ENCODE measurements at places on chromosomes 7 and 10.

DNA sequence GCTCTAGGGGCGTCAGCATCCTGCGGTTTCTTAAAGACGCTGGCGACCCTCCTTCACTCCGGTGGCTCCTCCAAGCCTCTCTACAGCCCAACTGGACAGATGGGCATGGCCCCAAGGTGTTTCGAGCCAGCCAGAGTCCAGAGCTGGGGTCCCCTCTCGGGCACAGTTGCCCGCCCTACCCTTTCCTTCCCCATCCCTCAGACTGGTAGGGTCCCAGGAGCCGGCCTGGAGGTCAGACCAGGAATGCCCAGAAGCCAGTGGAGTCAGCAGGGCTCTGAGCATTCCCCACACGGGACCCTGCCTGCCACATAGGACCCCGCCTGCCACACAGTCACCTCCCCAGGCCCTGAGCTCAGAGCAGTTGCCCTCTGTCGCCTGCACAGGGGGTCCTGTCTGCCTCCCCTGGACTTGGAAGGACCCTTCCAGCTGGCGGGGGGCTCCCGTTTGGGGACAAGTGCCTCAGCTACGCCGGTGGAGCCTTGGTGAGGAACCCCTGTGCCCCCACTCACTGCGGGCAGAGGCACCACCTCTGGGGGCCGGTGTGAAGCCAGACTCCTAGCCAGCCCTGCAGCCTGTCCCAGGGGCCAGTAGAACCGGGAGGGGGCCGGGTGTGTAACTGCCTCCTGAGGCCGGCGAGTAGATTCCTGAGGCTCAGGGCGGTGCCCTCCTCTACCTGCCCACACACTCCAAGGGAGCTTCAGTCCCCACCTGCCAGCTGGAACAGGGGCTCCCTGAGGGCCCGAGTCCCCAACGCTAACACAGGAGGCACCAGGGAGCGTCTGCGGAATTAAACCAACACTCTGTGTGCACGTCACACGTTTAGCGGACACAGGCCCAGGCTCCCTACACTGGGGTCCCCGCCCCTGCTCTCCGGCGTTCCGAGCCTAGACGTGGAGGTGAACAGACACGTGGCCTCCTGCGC, 19.4 kb upstream of the PDGFA start:
- H3K4me1 ChIP-seq, result no peaks in the 10 kb centered on the region
- no peaks in the 10 kb centered on the region for H3K27me3 ChIP-seq
- H3K27ac ChIP-seq, result no peak overlapping the region
- no peak for DNase-seq

DNA sequence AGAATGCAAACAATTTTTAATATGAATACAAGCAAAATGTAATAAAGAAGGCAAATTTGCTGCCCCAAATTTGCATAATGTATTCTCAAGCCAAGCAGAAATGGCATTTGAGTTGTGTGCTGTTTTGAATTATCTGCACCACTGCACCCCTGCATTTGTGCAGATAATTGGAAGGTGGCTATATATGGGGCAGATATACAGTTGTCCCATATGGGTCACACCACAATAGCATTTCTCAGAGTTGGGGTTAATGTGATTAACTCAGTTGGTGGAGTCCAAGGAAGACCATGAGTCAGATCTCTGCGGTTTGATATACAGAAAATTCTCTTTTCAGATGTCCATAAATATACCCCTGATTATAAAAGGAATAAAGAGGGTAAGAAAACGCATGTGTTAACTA, 68.9 kb upstream of the EXOC4 start:
- H3K27me3 ChIP-seq, result no peaks in the 10 kb centered on the region
- DNase-seq, result no peak
- H3K36me3 ChIP-seq, result no peaks in the 10 kb centered on the region
- H3K4me3 ChIP-seq, result no peak overlapping the region
- no peak overlapping the region for H3K27ac ChIP-seq

DNA sequence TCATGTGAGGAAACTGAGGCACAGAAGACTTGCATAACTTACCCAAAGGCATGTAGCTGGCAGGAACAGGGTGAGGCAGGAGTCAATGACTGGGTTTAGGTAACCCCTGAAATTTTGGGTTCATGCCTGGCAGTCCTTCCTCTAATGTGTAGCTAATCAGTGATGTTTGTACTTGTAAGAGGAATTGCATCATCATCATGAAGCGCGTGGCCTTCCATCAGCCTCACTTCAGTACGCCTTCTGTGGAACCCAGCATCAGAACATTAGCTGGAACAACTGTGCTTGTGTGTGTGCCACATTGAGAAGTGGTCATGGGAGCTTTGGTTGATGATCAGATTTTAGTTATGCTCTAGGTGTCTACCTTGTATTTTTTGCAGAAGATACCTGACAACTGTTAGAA, 18.2 kb upstream of the STMP1 start:
- H3K4me1 ChIP-seq, result no peaks in the 10 kb centered on the region
- peaks cover 83% of the 10 kb centered on the region for H3K36me3 ChIP-seq
- H3K27me3 ChIP-seq, result no peaks in the 10 kb centered on the region

GRCh38 chr10:52463826-52464225, 149.7 kb downstream of the DKK1 start:
- no peak for DNase-seq
- no peak overlapping the region for H3K4me3 ChIP-seq
- no peaks in the 10 kb centered on the region for H3K27me3 ChIP-seq
- no peaks in the 10 kb centered on the region for H3K4me1 ChIP-seq
- no peaks in the 10 kb centered on the region for H3K36me3 ChIP-seq
- H3K27ac ChIP-seq, result no peak overlapping the region

- no peak for DNase-seq
- no peak overlapping the region for H3K4me3 ChIP-seq
Measured at GRCh38 chr7:30694218-30694745, 12.0 kb upstream of the CRHR2 start.

- peak; percentile 13 for DNase-seq
- H3K36me3 ChIP-seq, result no peaks in the 10 kb centered on the region
- H3K4me3 ChIP-seq, result no peak overlapping the region
- no peaks in the 10 kb centered on the region for H3K4me1 ChIP-seq
Measured at GRCh38 chr10:14017467-14017866, 313.3 kb downstream of the FRMD4A start.

DNA sequence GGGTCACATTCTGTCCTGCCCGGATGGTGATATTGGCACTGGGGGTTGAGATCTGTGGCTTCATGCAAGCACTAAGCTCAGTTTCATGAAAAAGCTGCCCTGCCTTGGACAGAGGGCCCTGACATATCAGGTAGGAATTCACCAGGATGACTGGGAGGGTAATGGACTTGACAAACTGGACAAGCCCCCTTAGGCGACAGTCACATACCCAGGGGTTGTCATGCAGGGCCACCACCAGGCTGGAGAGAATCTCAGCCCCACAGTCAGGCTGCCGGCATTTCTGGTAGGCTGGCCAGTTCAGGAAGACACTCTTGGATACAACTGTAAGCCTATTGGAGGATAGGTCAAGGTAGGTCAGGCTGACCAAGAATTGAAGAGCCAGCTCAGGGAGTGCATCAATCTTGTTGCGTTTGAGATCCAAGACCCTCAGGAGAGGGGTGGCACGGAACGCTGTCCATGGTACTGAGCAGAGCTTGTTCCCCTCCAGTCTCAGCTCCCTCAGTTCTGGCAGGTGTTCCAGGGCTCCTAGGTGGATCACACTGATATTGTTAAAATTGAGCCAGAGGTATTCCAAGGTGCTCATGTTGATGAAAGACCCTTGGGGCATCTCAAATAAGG, 824 bp downstream of the LRIT2 start:
- H3K27ac ChIP-seq, result no peak overlapping the region
- H3K27me3 ChIP-seq, result peaks cover 6% of the 10 kb centered on the region
- H3K4me3 ChIP-seq, result no peak overlapping the region
- DNase-seq, result peak; percentile 21
- H3K4me1 ChIP-seq, result no peaks in the 10 kb centered on the region
- no peaks in the 10 kb centered on the region for H3K36me3 ChIP-seq

- no peak overlapping the region for H3K4me3 ChIP-seq
- H3K27me3 ChIP-seq, result peaks cover under 1% of the 10 kb centered on the region
- no peak for DNase-seq
Measured at GRCh38 chr10:66919248-66919647, 6.6 kb upstream of the LRRTM3 start.

- H3K27me3 ChIP-seq, result no peaks in the 10 kb centered on the region
- DNase-seq, result no peak
- H3K4me3 ChIP-seq, result no peak overlapping the region
- H3K36me3 ChIP-seq, result no peaks in the 10 kb centered on the region
- H3K27ac ChIP-seq, result no peak overlapping the region
Measured at GRCh38 chr10:26335574-26336093, 102.5 kb upstream of the APBB1IP start.

DNA sequence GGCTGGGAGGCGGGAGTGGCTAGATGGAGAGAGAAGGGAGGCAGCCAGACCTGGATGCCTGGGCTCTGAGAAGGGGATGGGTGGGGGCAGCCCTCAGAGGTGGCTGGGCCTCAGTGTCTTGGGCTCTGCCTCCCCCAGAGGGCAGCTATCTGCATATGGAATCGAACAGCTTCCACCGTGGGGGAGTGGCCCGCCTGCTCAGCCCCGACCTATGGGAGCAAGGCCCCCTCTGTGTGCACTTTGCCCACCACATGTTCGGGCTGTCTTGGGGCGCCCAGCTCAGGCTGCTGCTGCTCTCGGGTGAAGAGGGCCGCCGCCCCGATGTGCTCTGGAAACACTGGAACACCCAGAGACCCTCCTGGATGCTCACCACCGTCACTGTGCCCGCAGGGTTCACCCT, 3.3 kb downstream of the ZAN start:
- no peak overlapping the region for H3K27ac ChIP-seq

DNA sequence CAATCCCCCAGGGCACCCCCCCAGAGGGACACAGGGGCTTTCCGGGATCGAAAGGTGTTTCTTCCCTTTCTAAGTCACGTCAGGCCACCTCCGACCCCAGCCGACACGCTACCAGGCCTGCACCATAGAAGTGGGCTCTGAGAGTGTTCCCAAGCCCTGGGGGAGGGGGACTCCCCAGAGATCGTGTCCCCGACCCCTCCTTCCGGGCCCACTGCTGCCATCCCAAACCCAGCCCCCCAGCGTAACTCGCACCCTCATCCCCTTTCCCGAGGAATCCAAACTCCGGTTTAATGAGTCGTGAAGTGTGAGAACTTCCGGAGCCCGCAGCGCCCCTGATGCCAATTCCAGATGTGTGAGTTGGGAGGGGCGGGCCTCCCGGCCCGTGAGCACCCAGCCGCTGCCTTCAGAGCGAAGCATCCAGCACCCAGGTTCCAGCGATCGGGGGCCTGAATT, 11.3 kb downstream of the UNCX start:
- no peak overlapping the region for H3K27ac ChIP-seq
- no peak for DNase-seq
- no peak overlapping the region for H3K4me3 ChIP-seq
- peaks cover 59% of the 10 kb centered on the region for H3K4me1 ChIP-seq
- peaks cover 91% of the 10 kb centered on the region for H3K27me3 ChIP-seq

- no peaks in the 10 kb centered on the region for H3K36me3 ChIP-seq
- no peak overlapping the region for H3K4me3 ChIP-seq
Measured at GRCh38 chr10:21385536-21385935, 139.9 kb downstream of the SKIDA1 start.

GRCh38 chr10:31262672-31263071, 56.3 kb upstream of the ZEB1 start:
- H3K27ac ChIP-seq, result no peak overlapping the region
- no peaks in the 10 kb centered on the region for H3K27me3 ChIP-seq
- no peak overlapping the region for H3K4me3 ChIP-seq
- no peaks in the 10 kb centered on the region for H3K36me3 ChIP-seq

DNA sequence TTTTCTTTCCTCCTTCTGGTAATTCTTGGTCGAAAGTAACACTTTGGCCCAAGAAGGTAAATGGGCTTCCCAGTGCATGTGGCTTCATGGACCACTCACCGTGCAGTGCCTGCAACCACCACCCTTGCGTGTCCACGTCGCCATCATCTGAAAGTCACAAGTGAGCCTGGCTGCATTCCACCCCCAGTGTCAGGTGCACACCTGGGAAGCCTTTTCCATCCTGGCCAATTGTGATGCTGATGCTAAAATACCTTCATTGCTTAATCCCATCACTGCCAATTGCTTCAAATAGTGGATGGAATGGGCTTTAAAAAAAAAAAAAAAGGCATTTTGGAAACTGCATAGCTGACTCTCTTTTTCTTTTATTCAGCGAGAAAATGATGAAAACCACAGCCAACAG, 228.9 kb downstream of the ARHGAP21 start:
- H3K36me3 ChIP-seq, result peaks cover 46% of the 10 kb centered on the region
- H3K4me3 ChIP-seq, result no peak overlapping the region
- no peak for DNase-seq
- peaks cover 3% of the 10 kb centered on the region for H3K4me1 ChIP-seq

GRCh38 chr10:33272635-33273034, 61.8 kb downstream of the NRP1 start:
- peaks cover 41% of the 10 kb centered on the region for H3K4me1 ChIP-seq
- no peaks in the 10 kb centered on the region for H3K36me3 ChIP-seq

DNA sequence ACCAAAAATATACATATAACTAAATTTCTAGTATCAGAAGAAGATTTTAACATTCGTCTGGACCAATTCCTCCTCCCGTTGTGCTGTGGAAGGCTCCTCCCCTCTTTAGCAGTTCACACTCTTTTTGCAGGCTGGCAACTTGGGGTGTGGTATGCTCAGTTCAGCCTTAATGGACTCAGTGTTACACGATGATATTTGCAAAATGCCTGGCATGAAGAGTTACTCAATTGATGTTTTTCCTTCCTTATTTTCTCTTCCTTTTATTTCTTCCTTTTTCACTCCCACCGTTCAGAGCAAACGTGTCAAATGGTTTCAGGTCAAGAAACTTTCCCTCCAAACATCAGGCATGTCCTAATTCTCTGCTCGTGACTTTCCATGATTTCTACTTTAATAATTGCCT, 248.3 kb downstream of the PHF14 start:
- no peak for DNase-seq
- no peaks in the 10 kb centered on the region for H3K36me3 ChIP-seq
- no peak overlapping the region for H3K4me3 ChIP-seq
- H3K27me3 ChIP-seq, result no peaks in the 10 kb centered on the region
- no peaks in the 10 kb centered on the region for H3K4me1 ChIP-seq
- no peak overlapping the region for H3K27ac ChIP-seq

DNA sequence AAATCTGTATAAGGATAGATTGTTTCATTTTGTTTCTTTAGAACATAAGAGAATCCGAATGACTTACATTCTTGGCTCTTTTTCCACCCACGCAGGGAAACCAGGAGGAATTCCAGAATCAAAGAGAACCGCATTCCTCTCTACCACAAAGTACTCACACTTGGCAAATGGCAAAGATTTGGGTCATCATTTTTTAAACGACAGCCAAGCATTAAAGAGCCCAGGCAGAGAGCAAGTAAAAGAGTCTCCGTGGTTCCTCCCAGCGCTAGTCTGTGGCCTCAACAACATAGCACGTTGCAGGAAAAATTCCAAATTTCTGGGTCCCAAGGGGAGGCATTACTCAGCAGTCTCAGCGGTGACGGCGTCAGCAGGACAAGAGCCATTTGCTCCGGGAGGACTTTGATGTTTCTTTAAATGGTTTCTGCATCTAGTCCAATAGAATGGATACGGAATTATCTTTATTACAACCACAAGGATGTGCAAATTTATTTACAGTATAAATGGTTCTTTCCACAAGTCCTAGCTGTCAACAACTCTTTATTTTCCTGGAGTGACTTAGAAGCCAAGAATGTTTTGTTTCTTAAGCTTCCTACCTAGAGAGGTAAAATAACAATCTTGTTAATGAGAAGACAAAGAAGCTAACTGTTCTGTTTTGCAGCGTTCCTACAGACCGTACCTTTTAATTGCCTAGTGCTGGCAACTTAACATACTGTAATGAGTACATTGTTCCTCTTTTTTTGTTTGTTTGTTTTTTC, 232.5 kb downstream of the SKIDA1 start:
- H3K4me3 ChIP-seq, result peak overlapping the region; percentile 32
- H3K4me1 ChIP-seq, result peaks cover 33% of the 10 kb centered on the region
- H3K36me3 ChIP-seq, result no peaks in the 10 kb centered on the region
- DNase-seq, result peak; percentile 98
- H3K27me3 ChIP-seq, result no peaks in the 10 kb centered on the region
